Fibroblast of skin of scalp (primary cell): ENCODE measurements at places on chromosomes 1 and 21.

GRCh38 chr1:66739401-66740157 is 12.7 kb upstream of the DYNLT5 start:
- no peak for DNase-seq

DNA sequence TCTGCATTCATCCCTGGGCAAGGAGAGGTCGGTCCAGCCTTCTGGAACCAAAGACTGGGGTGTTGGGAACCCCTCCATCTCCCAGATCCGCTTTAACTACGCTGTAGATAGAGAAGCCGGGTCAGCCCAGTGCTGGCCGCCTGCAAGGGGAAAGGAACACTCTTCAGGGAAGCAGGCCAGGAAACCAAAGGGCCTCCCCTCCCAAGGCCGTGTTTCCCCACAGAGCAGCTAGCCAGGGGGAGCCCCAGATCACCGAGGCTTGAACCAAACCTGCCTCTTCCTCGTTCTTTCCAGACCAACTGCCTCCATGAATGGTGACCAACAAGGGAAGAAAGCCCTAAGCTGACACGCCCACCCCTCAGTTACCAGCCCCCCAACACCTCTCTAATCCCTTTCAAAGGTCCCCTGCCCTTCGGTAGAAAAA is 1.2 kb upstream of the CHD5 start:
- no peak for DNase-seq

DNA sequence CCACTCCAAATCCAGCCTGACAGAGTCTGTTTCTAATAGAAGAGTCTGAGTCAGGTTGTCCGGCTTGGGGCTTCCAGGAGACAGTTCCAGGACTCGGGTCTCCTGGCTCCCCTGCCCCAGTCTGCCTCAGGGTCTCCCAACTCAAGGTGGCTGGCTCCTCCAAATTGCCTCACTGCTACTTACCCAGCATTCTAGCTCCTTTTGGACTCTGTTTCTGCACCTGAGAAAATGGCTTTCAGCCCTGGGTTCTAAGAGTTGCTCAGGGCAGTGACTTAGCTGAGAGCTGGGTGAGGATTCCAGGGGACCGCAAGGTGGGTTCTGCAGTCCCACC is 5.5 kb upstream of the IGFN1 start:
- DNase-seq = no peak

DNA sequence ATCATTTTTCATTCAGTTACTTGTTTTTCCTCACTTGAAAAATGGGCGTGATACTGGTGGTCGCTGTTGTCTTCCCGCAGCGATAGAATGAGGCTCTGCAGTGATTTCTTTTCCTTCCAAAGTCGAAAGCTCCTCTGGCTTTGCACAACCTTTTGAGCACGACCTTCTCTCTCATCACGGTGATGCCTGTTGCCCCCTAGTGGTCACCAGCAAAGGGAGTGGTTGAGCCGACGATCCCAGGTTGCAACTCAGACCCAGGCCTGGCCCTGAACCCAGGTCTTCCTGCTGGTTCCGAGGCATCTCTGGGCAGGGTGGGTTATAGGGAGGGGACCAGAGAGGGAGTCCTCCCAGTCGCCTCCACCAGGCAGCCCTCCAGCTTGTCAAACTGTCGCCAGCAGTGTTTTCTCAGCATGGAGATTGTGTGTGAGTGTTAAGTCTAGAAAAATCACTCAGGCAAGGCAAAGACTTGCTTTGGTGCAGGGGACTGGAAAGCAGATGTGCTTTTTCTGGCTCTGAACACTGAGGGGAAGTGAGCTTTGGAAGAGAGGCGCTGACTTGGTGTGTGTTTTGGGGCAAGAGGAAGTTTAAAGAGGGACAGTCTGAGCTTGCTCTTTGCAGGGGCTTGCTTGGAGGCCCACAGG is 285.3 kb downstream of the CAMTA1 start:
- peak; percentile 63 for DNase-seq

- no peak for DNase-seq
These were observed 1.4 kb downstream of the ZMYM6 start for GRCh38 chr1:35030338-35030737.

GRCh38 chr1:57138432-57139078 is 172.7 kb upstream of the C8B start:
- no peak for DNase-seq

DNA sequence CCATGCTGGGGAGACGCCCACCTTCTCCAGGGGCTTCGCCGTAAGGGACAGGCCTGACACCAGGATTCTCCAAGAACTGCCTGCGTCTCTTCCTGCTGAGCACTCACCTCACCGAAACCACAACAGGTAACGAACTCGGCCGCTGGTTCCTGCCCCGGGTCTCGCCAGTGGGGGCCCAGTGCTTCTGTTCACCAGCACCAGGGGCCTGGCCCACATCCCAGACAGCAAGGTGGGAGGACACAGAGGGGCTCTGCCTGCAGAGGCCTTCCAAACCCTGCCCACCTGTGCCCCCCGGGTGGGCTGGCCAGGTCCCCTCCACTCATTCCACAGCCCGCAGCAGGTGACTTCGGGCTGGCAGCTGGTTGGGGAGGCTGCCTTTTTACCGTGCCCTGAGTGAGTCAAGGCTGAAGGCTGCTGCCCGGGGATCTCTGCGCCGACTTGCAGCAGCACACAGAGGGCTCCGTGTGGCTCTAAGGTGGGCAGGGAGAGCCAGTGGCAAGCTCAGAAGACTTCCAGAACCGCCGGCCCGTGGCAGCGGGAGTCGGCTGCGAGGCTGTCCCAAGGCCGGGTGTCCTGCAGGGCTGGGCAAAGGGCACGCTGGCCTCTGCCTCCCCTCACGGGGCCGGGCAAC is 14.7 kb upstream of the COL18A1 start:
- no peak for DNase-seq

DNA sequence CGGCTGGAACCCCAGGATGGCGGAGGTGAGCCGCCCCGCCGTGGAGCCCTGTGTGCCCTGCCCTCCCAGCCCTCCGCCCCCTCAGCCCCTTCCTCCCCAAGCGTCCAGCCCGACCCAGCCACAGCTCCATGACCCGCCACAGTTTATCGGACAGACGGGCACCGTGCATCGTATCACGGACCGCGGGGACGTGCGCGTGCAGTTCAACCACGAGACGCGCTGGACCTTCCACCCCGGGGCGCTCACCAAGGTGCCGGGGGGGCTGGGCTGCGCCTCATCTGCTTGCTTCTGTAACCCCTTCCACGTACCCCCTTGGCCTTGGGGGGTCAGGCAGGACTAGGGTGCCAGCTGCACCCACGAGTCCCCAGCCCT is 6.6 kb upstream of the MMP23B start:
- DNase-seq = no peak

DNA sequence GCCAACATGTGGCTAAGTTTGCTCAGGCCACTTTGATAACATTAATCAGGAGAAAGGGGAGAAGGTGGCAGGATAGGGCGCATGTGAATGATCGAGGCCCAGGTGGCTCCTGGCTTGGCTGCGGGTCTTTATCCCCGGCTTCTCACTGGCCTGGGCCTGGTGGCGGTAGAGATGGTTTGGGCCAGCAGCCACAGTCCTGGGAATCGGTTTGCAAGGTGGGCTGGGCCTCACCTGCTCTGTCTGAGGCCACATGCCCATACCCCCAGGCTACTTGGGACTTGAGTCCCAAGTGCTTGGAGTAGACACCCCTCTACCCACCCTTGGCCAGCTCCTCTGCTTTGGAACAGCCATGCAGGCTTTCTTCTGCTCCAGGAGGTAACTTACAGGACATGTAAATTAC is 49.7 kb upstream of the DISP3 start:
- no peak for DNase-seq

DNA sequence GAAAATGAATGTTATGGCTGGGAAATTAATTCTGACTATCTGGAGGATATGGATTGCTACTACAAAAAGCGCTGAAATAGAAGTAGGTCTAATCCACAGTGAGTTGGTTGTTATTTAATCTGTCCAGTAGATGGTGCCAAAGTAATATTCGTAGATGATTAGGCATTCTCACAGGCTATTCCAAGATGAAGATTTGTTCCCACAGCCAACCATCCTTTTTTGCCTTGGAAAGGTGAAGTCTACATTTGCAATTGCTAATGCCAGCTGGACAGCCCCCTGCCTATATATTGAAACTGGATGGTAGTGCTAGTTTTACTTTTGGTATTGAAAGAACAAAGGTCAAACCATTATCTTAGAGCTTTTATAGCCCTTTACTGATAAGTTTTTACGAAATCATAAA is 43.8 kb downstream of the RBM11 start:
- DNase-seq = peak; percentile 44

- no peak for DNase-seq
These were observed 14.4 kb upstream of the EPS8L3 start for GRCh38 chr1:109777980-109778625.

- no peak for DNase-seq
These were observed 244.8 kb downstream of the DUSP10 start for GRCh38 chr1:221497046-221497445.
